Endothelial cell of umbilical vein (primary cell): ENCODE measurements at places on chromosomes 7 and 10. TPM values are rescaled to one million over a fixed set of nuclear protein-coding genes. Genes with fewer than 3 reads are reported as not detected.

Gene BCL7B
- 58.0 and 61.2 TPM in 2 replicates for total RNA-seq

Gene SLC35G1
- 3.3 and 4.1 TPM in 2 replicates for total RNA-seq

Gene GFRA1
- total RNA-seq = 0.88 and 0.95 TPM in 2 replicates

DNA sequence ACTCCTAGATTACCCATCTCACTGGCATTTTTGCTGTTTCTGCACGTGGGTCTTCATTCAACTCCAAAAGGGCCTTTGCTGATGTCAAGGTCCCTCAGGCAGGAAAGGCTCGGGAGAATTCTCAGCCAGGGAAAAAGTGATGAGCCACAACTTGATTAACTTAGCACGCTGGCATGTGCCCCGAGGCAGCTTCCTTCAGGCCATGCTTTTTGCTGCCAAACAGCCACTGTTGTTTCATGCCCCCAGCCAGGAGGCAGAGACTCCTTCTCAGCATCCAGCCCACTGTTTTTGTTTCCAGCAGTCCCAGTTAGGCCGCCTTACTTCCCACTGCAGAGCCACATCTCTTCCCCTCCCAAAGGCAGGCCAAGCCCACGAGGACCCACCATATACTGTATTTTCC is 266.5 kb upstream of the YAE1 start:
- DNase-seq = no peak

DNA sequence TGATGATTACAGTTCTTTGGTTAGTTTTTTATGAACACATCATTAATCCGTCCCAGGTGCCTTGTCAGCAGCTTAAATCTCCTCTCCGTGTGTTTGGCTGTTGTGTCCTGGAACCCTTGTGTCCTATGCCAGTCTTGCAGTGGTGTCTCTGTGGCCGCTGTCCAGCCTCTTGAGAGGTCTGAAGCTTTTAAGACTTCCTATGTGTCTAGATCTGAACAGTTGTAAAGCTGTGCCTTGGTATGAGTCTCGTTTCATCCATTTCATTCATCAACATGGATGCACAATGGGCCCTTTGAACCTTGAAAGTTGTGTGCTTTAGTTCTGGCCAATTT is 16.7 kb downstream of the LMTK2 start:
- no peak for DNase-seq

DNA sequence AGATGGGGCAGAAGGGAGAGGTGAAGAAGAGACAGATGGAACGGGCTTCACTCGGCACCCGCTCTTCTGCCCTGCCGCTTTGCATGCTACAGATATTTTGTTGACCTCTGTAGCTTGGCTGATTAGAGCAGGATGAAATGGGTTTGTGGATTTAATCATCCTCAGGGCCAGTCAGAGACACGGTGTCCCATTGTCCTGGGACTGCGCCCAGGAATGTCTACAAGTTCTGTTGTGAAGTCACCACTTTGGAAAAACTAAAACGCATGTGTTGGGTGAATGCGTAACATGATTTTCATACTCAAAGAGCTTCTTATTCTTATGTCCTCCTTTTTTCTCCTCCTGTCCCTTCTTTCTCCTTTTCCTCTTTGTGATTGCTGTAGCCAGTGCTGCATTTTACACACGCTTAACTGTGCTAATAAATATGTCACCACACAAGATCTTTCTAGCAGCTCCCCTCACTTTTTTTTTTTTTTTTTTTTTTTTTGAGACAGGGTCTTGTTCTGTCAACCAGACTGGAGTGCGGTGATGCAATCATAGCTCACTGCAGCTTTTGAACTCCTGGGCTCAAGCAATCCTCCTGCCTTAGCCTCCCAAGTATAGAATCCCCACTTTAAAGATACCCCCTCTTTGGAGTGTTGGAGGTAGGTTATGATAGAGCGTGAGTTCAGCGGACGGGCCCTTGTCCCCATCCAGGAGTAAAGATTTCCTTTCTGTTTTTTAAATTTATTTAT is 3.4 kb downstream of the CPA4 start:
- DNase-seq = no peak

- DNase-seq = peak; percentile 67
Observed at GRCh38 chr7:155951554-155952158, 139.4 kb upstream of the SHH start.

DNA sequence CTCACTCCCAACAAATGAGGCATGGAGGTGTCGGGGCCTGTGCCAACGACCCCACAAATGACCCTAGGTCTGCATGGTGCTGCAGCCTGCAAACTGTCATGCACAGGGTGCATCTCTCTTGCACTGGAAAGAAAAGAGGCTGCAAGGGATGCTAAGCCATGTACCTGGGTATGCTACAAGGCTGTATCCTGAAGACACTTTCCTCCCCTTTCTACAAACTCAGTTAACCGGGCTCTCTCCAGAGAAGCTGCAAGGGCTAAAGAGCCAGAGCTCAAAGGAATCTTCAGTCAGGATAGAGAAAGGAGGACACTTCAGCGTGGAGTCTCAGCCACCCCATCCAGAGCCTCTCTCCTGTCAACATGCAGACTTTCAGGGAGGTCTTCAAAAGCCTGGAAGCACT is 449.0 kb downstream of the GRID1 start:
- no peak for DNase-seq

- no peak for DNase-seq
Observed at GRCh38 chr7:105285118-105285874, 103.4 kb downstream of the SRPK2 start.

GRCh38 chr10:126598009-126598408 is 72.5 kb downstream of the C10orf90 start:
- DNase-seq = peak; percentile 10

- DNase-seq = no peak
Observed at GRCh38 chr10:106836933-106837663, 327.4 kb downstream of the SORCS1 start.
